Muscle of arm (tissue), 14 donors: ENCODE measurements at places on chromosomes 13 and 19.

DNA sequence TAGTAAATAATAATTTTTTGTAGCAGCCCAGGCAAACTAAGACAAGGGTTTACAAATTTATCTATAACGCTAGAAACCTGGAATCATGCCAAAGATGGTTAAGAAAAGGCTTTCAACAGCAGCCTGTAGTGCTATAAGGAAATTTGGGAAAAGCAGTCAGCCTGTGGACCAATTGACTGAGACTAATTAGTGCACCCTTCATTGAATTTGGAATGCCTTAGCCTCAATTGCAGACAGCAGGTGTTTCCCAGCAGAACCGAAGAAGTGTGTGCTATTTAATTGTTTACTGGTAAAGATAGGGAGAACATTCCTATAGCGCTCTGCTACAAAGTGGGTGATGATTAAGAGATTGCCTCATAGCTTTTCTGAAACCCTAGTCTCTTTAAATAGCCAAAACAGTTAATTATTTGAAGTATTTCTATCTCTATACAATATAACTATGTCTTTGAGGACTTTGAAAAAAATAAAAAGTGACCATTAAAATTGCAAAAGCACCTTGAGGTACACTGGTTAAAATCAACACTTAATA lies 1884.3 kb upstream of the PCDH20 start:
- DNase-seq = no peak

DNA sequence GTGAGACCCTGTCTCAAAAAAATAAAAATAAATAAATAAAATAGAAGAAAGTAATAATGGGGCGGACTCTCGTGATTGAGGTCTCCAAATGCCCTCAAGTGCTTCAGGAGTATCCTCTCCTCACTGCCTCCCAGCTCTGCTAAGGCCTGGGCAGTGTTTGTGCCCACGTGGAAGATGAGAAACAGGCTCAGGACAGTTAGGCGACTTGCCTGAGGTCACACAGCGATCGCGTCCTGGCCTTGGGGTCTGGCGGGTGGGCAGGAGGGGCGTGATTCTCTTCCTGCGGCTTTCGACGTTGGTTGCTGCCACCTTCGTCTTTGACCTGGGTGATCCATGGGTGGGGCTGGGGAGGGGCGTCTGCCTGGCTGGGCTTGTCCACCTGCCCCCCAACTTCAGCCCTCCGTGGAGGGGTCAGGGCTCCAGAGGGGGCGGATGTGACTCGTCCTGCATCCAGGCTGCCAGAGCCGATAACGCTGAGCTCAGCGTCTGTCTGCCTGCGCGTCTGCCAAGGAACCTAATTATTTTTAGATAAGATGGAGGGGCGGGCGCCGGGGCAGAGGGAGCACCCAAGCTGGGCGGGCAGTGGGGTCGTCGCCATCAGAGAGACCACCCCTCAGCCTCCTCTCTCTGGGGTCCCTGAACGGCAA lies 56.9 kb downstream of the NFIC start:
- no peak for DNase-seq

- no peak for DNase-seq
Observed at GRCh38 chr13:33535061-33535460, 249.5 kb upstream of the STARD13 start.

DNA sequence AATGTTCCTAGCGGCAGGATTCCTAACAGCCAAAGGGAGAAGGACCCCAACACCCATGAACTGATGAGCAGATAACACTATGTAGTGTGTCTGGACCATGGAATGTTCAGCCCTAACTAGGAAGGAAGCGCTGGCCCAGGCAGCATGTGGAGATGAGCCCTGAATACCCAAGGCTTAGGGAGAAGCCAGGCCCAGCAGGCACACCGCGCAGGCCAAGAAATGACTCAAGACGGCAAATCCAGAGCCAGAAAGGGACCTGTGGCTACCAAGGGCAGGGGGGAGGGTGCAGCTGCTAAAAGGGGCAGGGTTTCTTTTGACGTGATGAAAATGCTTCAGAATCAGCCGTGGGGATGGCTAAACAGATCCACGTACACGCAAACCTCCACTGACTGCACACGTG lies 20.7 kb upstream of the TINCR start:
- no peak for DNase-seq

DNA sequence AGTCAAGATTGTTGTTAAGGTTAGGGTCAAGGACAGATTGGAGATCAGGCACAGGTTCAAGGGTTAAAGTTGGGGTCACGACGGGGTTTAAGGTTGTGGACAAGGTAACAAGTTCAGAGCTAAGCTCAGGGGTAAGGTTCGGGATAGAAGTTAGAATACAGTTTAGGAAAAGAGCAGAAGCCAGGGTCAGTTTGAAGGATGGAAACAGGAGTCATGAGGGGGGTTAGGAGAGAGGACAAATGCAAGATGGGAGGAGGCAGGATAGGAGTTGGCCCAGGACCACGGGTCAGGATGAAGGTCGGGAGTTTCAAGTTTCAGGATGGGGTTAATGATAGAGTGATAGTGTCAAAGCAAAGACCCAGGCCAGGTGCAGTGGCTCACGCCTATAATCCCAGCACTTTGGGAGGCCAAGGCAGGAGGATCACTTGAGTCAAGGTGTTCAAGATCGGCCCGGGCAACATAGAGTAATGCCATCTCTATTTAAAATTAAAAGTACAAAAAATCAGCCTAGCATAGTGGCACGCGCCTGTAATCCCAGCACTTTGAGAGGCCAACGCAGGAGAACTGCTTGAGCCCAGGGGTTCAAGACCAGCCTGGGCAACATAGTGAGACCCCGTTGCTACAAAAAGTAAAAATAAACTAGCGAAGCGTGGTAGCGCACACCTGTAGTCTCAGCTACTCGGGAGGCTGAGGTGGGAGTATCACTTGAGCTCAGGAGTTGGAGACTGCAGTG lies 7.7 kb downstream of the NPHS1 start:
- DNase-seq = no peak

- DNase-seq = no peak
Observed at GRCh38 chr19:49427855-49428546, 2.8 kb downstream of the GFY start.

DNA sequence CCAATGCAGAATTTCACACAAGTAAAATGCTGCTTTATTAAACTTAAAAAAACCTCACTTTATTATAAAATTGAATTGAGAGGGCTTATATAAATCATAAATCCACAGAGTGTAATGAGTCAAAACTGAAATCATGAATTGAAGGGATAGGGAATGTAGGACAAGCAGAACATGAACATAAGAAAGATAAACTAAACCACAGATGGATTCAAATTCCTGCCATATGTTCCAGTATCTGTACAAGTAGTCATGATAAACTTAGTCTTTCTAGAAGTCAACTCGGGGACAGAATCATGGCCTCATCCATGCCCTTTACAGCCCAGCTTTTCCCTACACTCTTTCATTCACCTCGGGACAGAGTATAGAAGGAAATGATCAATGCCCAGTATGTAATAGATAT lies 16.6 kb downstream of the LMO7 start:
- no peak for DNase-seq

DNA sequence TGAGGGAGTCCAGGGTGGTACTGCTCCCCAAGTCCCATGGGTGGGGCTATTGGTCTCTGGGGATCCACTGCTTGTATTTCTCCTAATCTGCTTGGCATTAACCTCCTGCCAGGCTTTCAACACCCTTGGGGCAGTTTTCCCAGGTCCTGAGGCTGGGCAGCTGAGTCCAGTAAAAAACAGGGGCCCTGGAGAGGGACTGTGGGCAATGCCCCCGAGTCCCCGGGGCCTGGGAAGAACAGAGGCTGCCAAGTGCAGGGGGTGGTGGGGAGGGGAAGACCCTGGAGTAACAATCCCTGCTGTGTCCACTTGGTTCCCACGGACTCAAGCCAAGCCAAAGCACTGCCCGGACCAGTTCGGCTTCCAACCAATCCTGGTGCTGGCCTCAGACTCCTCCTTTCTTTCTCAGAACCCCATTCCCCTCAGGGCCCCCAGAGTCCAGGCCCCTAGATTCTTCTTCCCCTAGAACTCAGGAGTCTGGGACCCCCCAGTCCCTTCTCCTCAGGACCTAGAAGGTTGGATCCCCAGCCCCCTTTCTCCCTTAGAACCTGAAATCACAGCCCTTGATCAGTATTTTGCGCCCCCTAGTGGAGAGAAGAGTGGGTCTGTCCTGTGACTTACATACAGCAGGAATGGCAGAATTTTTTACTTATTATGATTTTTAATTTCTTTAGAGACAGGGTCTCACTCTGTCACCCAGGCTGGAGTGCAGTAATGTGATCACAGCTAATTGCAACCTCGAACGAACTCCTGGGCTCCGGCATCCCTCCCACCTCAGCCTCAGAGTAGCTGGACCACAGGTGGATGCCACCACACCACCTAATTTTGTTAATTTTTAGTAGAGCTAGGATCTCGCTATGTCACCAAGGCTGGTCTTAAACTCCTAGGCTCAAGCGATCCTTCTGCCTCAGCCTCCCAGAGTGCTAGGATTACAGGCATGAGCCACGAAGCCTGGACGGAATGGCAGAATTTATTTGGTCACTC lies 3.7 kb upstream of the CLPTM1 start:
- peak; percentile 79 for DNase-seq

- DNase-seq = no peak
Observed at GRCh38 chr13:77095288-77095687, 68.3 kb upstream of the FBXL3 start.
